ENCODE measurements at places on chromosomes 4 and X.

- DNase-seq = no peak
These were observed 38.6 kb downstream of the ING2 start for GRCh38 chr4:183543435-183543834.

DNA sequence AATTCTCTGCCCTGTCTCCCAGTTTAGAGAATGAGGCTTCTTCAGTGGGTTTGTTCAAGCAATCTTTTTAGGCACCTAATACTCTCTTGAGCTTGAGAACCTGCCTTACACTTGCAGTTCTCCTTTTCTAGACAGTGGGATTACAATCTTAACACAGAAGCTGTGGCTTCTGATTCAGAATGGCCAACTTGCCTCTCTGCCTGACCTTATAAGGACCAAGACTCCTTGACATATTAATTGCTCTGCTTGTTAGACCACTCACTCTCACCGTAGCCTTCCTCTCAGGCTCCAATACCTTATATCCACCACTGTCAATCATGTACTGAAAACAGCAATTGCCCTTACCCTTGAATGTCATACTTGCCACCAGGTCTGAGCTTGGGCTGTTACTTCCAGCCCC, 338.7 kb upstream of the MAOA start:
- no peak for DNase-seq

DNA sequence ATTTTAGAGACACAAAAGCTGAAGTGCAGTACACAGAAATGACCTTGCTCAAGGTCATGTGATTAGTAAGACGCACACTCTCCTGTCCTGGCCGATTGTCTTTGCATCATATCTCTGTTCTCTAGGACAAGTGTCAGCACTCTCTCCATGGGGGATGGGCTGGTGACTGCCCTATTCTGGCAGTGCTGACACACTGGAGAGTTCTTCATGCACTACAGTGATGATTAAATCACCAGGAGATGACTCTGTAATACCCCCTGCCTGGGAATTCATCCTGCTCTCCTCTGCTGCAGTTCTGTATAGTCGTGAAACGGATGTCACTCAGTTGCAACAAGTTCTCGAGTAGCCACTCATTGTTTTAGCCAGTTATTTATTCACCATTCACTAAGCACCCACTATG, 5.3 kb upstream of the SHISA3 start:
- no peak for DNase-seq

DNA sequence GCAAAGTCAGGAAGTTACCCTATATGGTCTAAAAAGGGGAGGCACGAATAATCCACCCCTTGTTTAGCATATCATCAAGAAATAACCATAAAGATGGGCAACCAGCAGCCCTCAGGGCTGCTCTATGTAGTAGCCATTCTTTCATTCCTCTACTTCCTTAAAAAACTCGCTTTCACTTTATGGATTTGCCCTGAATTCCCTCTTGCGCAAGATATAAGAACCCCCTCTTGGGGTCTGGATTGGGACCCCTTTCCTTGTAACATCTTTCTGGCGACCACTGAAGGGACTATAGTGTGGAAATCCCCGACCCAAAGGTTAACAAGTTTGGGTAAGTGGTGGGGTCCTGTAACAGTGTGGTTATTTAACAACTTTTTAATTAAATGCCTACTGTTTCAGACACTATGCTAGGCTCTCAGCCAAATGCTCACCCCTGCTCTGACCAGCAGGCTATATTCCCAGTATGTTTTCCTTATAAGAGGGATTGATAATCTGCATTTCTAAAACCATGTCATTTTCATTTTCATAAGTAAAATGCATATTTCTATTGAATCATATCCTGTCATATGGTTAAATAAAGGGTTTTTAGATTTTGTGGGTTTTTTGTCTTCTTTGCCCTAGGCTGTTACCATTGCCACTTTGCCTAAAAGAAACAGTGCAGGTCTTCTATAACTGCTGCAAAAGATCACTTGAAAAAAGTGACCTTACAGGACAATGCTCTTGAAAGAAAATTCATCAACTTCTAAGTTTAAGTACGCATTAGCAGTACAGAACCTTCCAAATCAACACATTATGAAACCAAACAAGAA, 41.5 kb downstream of the ANAPC10 start:
- no peak for DNase-seq

- DNase-seq = no peak
These were observed 1.8 kb downstream of the TLL1 start for GRCh38 chr4:165874791-165875371.

GRCh38 chr4:55069248-55069647, 56.1 kb downstream of the KDR start:
- no peak for DNase-seq

DNA sequence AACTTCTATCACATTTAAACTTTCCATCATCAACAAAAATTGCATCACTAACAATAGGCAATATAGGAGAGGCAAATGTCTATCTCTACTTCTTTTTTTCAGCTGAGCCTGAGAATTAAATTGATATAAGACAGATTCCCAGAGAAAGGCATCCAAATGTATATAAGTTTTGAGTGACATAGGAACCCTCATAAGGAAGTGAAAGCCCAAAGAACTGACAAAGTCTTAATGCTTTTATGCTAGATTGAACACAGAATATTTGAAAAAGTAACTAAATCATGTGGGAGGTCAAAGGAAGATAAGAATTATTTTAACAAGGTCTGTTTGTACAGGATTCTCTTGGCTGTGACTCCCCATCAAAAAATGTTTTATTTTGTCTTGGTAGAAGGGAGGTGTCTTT, 714.9 kb downstream of the GRXCR1 start:
- no peak for DNase-seq

GRCh38 chr4:71062436-71062835, 69.0 kb downstream of the DCK start:
- DNase-seq = no peak

DNA sequence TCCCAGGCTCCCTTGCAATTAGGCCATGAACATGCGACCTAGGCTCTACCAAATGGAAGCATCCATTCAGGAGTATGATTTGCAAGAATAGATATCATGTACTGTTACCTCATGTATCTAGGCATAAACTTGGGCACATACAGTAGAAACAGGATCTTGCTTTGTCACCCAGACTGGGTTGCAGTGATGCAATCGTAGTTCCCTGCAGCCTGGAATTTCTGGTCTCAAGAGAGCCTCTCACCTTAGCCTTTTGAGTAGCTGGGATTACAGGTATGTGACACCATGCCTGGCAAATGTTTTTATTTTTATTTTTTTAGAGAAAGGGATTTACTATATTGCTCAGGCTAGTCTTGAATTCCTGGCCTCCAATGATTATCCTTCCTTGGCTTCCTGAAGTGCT, 994.2 kb downstream of the ADGRL3 start:
- DNase-seq = no peak

GRCh38 chrX:114964374-114964773, 53.0 kb downstream of the IL13RA2 start:
- DNase-seq = no peak

DNA sequence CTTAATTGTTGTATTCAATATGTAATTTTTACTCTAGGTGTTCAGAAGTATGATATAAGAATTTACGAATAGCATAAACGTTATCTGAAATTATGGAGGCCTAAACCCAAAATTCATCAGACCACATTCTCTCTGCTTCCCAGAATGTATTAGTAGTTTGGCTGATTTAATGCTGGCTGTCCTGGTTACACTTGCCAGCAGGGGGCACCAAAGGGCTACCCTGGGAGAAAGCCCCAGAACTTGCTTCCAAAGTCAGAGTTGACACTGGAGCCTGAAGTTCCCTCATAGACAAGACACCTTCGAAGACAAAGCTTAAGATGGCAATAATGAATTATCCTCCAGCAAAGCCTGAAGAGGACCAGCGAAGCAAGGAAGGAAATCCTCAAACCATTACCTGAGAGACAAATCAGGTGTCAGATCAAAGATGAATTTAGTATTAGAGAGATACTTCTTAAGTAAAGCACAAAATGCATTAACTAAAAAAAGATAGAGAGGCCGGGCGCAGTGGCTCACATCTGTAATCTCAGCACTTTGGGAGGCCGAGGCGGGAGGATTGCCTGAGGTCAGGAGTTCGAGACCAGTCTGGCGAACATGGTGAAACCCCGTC, 11.3 kb upstream of the ANOS1 start:
- peak; percentile 26 for DNase-seq

Data from stimulated activated CD8-positive, alpha-beta memory T cell treated with anti-CD3 and anti-CD28 coated beads, Interleukin-4, amount 100 ng/mL, for 4 hours (primary cell).